ENCODE measurements at places on chromosomes 1 and 21.

DNA sequence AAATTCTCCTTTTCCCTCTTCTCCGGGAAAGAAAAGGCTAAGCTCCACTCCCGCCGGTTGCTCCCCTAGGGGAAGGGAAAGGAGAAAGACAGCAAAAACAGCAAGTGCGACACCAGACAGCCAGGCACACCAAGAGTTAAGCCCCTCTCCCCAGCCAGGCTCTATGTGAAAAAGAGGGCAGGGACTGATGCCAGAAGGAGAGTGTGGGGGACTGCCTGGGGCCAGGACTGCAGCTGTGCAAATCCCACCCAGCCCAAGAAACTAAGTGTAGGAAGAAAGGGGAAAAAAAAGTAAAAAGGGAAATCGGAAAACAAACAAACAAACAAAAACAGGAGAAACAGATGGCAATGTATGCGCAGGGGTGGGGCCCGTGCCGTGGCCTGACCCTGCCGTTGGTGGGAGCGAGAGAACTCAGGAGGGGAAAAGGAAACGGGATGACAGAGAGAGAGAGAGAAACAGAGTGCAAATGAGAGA lies 27.7 kb upstream of the FMO1 start:
- DNase-seq = peak; percentile 83

DNA sequence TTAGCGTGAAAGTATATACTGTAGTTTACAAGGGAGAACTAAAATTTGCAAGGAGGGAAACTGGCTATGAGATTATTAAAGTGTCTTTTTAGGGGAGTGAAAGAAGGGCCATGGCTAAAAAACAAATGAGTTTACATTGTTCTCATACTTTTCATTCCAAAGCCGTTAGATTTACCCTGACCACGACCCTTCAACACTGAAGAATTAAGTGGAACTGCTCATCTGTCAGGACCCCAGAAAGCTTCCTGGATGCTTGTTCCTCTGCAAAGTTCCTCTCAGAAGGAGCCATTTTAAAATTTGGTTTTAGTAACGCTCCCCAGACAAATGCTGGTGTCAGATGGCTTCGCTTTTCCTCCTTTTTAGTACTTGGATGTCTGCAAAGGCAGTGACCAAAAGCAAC lies 82.7 kb upstream of the ZBTB18 start:
- DNase-seq = peak; percentile 83

DNA sequence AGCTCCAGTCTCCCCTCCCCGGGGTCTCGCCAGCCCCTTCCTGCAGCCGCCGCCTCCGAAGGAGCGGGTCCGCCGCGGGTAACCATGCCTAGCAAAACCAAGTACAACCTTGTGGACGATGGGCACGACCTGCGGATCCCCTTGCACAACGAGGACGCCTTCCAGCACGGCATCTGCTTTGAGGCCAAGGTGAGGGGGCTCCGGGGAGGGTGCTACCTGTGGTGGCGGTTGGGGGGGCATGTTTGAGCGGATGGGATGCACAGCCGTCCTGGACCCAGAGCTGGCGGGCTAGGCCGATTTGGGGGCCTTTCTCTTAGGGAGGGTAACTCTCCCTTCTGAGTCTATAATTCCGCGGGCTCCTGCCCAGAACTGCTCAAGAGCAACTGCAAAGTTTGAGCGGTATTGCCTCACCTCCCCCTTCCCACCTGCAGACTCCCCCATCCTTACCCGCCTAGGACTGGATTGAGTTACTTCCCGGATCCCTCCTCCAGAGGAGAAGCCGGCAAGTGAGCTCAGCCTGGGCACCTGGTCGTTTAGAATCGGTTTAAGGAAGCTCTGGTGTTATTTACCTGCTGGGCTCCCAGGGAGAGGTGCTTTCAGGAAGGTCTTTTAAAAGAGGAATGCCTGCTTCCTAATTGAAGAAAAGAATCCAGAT lies 730 bp downstream of the NOS1AP start:
- no peak for DNase-seq

GRCh38 chr1:9413071-9413876 lies 120.6 kb downstream of the SPSB1 start:
- DNase-seq = peak; percentile 94

- DNase-seq = no peak
Observed at GRCh38 chr1:158021721-158022120, 28.3 kb downstream of the KIRREL1 start.

DNA sequence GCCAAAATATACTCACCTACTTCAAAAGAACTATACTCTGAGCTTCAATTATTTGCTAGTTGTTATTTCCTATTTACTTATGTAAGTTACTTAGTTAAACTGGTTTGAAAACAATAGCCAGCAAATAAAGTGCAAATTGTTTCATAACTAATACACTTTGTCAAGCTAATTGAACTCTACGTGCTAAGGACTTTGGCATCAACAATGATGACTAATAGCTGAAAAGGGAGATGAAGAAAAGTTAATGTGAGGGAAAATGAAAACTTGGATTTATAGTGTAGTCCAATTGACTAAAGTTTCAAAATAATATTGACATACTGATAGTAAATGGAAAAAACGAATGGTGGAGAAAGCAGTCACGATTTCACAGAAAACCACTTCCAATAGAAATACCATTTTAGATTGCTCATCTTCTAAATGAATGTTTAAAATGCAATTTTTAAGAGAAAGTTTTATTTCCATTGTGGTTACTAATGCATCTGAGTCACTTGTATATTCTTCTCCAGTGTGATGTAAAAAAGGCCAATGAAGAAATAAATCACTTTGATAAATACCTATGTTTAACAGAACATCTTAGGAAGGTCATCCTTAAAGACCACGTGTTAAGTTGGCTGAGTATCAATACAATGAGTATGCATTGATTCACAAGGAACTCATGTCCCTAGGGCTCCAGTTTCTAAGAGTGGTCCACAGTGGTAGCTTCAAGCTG lies 455.2 kb downstream of the LTN1 start:
- DNase-seq = peak; percentile 99

- DNase-seq = peak; percentile 11
Observed at GRCh38 chr1:20829531-20829930, 42.4 kb upstream of the HP1BP3 start.

DNA sequence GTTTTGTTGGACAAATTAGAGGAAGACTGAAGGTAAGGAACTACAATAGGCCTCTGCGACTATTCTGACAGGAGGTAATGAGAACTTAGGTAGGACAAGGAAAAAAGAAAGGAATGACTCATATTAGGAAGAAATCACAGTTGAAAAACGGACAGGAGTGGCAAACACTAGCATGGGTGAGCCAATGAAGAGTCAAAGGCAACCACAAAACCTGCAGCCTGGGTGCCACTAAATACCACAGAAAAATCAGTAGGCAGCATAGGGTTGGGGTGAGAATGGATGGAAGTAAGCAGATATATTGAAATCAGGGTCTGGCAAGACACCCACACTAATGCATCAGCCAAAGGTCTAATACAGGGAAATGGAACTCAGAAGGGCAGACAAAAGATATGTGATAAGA lies 10.0 kb downstream of the RBM34 start:
- no peak for DNase-seq

DNA sequence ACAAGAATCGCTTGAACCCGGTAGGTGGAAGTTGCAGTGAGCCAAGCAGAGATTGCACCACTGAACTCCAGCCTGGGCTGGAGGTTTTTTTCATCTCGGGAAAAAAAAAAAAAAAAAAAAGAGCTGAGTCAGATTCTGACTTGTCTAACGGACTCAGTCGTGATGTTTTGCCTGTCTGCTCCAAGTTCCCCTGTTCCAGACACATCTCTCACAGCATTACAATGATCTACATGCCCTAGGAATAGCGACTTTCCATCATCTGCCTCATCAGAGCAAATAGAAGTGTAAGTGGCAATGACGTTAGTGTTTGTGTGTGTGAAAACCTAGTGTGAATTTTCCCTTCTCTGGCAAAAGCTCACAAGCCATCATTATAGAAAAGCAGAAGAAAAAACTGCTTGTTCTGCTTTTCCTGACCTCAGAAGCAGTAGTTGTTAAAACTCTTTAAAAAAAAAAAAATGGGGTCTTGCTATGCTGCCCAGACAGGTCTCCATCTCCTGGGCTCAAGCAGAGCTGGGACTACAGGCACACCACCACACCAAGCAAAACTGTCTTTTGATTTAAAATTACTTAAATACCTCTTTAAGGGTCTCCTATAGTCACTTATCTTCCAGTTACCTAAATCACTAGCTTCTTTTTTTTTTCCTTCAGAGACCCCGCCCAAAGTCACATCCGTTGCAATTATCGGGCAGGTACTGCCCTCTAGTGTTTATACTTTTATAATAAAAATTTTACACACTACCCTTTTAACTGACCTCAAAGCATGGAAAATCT lies 37.3 kb downstream of the PLEKHO1 start:
- peak; percentile 75 for DNase-seq

GRCh38 chr1:186682736-186683135 lies 2.5 kb upstream of the PTGS2 start:
- peak; percentile 60 for DNase-seq

- no peak for DNase-seq
Observed at GRCh38 chr1:23424293-23425192, at the start of gene TCEA3. Gene TCEA3 (minus strand): TSS chr1:23424748. CDS start chr1:23424633, 115 bp downstream.

- DNase-seq = no peak
Observed at GRCh38 chr21:39452970-39453342, 1.2 kb downstream of the SH3BGR start.

DNA sequence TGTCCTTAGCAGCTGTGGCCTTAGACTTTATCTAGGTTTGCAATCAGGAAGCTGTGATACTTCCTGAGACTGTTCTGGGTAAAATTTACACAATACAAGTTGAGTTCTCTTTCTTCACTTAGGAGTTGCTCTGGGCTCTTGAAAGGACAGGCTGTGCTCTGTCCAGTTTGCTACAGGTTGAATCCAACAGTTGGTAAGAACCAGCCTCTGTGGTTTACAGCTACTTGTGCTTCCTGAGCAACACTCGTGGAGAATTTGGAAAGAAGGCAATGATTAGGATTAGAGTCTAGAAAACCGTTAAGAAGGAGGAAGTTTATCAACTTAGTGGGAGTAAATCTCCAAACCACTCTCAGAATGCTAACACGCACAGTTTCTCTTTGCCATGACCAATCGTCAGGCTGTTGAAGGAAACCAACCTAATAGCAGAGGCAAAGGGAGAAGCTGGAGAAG lies 26.8 kb downstream of the GFI1 start:
- no peak for DNase-seq

GRCh38 chr1:14181191-14181795 lies 417.2 kb upstream of the KAZN start:
- DNase-seq = peak; percentile 2

GRCh38 chr1:66359815-66360214 lies 174.1 kb upstream of the SGIP1 start:
- DNase-seq = no peak

DNA sequence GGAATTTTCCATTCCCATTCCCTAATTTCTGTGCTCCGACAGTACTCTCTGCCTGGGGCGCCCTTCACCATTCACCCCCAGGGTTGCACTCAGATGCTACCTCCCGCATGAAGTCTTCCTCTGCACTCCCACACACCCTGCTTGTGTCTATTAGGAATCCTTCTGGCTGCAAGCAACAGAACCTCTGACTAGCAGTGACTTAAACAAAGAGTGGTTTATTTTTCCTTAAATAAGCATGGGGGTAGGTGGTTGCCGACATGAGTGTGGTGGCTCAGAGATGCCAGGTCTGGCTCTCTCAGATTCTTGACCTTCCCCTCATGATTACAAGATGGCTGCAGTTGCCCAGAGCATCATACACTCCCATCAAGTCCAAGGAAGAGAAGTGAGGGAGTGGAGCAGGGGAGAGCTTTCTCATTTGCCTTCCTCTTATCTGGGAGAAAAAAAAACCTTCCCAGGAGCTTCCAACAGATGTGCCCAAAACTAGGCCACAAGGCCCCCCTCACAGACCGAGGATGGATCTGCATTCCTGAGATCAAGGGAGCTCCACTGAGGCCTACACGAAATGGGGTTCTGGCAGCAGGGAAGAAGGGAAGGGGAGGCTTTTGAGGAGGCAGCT lies 49.6 kb upstream of the LBR start:
- no peak for DNase-seq

- DNase-seq = peak; percentile 26
Observed at GRCh38 chr21:28133116-28133515, 859.6 kb downstream of the LTN1 start.

DNA sequence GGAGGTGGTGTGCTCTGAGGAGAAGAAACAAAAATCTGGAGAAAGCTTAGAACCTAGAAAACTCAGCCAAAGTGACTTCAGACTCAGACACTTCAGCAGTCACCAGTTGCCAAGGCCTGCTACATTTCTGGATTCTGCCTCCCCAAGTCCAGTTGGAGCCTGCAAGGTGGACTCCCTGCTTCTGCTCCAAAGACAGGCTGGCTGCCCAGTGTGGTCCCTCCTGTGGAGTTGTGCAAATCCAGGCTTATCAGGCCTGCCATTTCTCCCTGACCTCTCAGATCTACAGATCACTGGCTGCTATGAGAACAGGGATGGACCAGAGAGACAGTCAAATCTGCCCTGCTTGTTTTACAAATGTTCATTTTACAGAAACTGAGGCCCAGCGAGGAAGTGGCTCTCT lies 9.9 kb downstream of the CACHD1 start:
- no peak for DNase-seq

DNA sequence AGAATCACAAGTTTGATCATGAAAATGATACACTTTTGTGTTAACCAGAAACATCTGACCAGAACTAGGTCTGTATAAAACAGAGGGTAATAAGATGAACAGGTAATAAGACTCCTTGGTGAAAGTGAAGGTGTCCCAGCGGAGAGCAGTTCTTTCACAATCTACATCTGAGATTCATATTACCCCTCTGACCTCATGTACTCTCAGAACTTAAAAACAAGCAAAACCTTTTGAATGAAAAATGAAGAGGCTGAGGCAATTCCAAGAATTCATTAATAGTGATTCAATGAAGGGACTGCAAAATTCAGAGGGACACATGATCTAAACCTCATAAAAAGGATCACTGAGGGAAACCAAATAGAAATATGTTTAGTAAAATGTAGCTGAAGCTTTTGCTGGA lies 10.9 kb upstream of the MPZL1 start:
- DNase-seq = no peak

GRCh38 chr1:225425201-225425786 lies 2.5 kb downstream of the LBR start:
- peak; percentile 76 for DNase-seq

GRCh38 chr1:21220815-21221214 lies 44.1 kb upstream of the EIF4G3 start:
- no peak for DNase-seq

DNA sequence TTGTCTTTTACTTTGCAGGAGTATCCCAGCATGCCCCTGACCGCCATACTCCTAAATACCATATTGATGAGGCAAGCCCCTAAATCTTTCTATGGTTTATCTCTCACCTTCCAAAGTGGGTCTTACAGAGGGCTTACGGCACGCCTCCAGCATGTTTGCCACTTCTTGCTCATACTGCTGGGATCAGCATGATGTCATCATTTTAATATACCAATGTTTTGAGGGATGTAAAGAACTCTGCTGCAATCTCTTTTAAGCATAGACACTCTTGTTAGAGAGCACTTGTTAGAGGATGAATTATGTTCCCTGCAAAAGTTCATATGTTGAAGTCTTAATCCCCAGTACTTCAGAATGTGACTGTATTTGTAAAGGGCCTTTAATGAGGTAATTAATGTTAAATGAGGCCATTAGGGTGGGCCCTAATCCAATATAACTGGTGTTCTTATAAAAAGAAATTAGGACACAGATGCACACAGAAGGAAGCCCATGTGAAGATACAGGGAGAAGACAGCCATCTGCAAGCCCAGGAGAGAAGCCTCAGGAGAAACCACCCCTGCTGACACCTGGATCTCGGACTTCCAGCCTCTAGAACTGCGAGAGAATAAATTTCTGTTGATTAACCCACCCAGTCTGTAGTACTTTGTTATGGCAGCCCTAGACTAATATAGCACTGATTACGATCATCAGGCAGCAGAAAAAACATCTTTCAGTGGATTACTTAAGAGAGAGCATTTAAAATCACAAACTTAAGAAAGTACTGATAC lies 16.4 kb upstream of the ABCB10 start:
- DNase-seq = no peak

- no peak for DNase-seq
Observed at GRCh38 chr1:19762175-19762779, 37.4 kb downstream of the TMCO4 start.
